ENCODE measurements at places on chromosomes 4 and X.

- no peak for DNase-seq
Observed at GRCh38 chrX:23826216-23826615, 43.2 kb downstream of the SAT1 start.

- no peak for DNase-seq
Observed at GRCh38 chrX:48278958-48279357, 23.8 kb downstream of the SSX1 start.

- DNase-seq = no peak
Observed at GRCh38 chr4:140374130-140374477, 658 bp downstream of the SCOC start.

- no peak for DNase-seq
Observed at GRCh38 chr4:116444117-116444516, 641.3 kb downstream of the TRAM1L1 start.

- DNase-seq = no peak
Observed at GRCh38 chr4:24594887-24595286, 10.5 kb upstream of the DHX15 start.

- no peak for DNase-seq
Observed at GRCh38 chrX:15976396-15976795, 121.8 kb upstream of the AP1S2 start.

DNA sequence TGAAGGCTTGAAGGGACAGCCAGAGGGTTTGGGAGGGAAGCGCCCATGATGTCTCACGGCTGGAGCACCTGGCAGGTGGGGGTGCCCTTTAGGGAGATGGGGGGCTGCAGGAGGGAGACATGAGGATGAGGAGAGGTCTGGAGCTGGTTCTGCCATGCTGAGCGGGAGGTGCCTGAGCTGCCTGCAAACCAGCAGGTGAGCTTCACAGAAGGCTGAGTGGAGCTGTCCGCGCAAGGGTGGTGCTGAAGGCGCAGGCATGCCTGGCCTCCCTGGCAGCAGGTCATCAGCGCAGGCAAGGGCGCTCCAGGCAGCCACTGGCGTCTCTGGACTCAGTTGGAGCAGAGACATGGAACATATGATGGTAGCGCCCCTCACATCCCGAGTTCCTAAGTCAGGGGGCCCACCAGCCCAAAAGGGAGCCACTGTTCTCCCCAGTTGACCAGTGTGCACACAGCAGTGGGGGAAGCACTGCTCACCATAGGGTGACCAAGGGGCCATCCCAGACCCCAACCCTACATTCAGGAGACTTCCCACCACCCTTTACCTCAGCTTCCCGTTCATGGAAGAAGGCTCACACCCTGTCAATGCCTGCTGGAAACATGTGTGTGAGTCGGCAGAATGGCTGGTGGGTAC, 25.8 kb downstream of the ADRA2C start:
- DNase-seq = peak; percentile 16
